NCI-H187 (cell line): ENCODE measurements at places on chromosomes 6 and 20.

DNA sequence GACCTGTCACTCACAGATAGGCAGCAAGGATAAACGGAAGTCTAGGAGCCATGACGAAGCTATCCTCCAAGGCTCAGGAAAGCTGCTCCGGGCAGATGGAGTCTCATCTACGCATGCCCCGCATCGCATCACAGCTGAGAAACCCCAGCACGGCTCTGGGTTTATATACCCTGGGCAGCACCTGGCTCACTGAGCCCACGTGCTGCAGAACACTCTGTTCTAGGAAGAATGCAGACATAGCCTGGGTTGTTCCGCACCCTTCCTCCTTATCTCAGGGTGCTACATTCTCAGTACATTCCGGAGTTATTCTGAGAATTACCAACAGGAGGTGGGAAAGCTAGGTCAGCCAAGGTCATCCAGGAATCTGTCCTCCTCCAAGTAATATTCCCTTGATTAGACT, 260.4 kb downstream of the CBLN4 start:
- DNase-seq = no peak

GRCh38 chr6:41467061-41467460, 79.1 kb upstream of the FOXP4 start:
- DNase-seq = no peak

DNA sequence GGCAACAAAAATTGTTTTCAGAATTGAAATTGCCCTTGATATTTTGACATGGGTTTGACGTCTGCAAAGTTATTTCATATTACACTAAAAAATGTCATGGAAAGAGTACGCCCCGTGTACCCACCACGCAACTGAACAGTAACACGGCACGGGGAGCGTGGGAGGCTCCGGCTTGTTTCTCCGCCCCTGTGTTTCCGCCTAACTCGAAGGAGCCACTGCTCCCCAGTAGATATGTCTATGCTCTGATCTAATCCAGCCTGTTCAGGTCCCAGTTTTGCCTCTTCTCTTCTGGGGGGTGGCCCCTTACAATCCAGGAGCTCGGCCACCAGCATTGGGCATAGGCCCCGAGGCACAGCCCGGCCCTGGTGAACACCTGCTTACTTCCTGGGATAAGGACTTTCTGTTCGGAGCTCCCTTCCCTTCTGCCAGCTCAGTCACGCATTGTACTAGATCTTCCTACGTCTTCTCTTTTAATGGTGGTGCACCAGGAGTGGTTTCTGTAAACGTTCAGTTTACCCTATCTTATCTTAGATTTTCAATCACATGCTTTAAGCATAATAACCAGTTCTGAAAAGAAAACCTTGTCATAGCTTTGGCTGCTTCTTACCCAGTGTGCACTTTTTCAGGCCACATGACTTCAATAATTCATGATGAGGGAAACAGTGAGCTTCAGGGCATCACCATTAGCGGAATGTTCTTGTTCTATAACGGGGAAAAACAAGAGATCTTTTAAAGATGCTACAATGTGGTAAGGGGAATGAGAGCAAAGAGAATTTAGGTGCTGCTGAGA, 43.9 kb upstream of the EXOC2 start:
- DNase-seq = no peak

DNA sequence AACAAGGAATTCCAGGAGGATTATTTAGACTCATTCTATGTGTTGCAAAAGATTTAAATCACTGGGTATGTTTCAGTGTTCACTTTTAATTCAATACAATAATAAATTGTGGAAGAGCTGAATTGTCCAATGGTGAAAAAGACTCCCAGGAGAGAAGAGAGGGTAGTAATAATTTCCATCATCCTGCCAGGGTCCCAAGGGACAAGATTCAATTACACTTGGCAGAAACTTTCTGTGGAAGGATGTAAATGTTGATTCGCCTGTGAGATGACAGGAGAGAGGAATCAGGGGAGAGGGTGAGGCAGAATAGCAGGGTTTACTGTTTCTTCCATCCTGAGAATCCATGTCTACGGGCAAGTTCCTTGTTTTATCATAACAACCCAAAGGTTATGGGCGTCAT, 342.7 kb downstream of the ESR1 start:
- no peak for DNase-seq

DNA sequence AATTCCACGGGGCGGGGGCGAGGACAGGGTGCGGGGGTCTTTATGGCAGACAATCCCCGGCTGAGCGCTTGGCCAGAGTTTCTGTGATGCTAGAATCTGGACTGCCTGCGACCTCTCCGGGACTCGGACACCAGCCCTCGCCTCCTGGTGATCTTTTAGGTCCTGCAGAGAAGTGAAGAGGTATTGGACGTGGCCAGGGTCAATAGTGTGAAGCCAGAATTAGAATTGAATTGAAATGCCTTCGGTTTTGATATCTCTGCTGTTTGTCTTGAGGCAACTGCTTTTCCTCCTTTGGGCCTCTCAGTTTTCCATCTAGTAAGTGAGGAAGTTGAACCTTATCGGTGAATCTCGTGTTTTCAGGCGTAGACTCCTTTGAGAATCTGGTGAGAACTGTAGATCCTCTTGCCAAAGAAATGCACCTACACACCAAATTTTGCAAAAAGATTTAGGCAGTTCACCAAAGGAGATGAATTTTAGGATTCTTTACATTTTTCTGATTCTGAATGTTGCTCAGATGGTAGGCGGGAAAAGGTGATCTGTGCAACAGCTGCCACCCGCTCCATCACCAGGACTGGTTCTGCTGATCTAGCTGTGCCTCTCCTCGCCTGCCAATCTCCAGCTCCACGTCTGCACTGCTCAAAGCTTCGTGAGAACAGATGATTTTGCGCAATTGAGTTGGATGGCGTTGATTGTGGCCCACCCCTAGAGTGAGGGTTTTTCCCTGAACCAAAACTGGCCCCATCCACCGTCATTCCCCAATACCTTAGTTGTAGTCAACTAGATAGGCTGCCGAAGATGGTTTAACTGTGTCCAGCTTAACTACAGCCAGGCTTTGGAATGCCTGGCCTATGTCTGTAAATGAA, 837 bp upstream of the OSER1 start:
- no peak for DNase-seq

- no peak for DNase-seq
Observed at GRCh38 chr6:12592634-12593033, 123.9 kb upstream of the PHACTR1 start.

GRCh38 chr6:170145272-170145592, 145.6 kb downstream of the DLL1 start:
- DNase-seq = no peak

DNA sequence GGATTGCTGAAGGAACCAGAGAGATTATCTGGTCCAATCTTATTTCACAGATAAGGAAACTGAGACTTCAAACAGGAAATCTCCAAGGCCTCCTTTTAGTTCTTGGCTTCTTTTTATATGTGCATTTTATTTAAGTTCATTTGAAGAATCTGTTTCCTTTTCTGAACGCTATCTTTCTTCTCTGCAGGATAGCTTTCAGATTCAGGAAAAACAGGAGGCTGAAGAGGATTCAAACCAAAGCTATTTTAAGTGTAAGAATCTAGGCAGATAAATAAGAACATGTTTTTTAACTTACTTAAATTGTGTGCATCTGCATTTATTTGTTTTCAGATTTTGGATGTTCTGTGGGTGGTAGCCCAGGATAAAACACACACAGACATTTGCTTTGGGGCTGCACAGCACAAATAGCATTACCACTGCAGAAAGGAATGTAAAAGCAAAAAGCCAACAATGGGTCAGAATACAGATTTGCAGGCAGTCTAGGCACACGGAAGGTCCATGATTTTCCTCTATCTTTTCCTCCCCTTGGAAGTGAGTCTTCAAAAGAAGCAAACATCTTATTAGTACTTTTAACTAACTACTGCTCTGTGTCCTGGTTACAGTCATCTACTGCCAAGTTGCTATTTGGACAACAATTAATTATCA, 188.8 kb upstream of the TBX18 start:
- no peak for DNase-seq

DNA sequence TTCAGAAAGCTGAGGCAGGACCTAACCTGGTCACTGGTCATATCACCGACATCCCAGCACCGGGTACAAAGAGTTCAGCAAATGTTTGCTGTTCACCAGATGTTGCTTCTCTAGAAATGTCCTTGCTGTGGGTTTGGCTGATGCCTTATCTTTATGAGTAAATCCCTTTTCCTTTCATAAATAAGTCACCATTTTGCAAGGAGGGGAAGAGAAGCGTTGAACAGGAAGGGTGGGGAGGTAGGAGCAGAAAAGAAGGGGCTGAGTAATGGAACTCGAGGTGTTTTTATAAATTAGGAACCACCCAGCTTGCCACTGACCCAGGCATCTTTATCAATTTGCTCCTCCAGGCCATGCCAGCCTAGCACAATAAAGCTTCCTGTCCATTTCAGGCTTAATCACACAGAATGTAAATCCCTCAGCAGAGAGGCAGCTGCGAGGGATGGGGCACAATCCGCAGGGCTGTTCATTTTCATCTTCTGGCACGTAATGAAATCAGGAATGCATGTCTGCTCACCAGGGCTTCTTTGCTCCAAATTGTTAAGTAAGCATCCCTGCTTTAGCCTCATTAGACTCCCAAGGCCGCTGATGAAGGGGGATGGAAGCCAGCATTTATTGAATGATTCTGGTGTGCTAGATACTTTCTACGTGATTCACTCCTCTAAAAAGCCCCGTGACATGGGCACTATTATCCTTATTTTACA, 371.9 kb upstream of the CHD6 start:
- no peak for DNase-seq

DNA sequence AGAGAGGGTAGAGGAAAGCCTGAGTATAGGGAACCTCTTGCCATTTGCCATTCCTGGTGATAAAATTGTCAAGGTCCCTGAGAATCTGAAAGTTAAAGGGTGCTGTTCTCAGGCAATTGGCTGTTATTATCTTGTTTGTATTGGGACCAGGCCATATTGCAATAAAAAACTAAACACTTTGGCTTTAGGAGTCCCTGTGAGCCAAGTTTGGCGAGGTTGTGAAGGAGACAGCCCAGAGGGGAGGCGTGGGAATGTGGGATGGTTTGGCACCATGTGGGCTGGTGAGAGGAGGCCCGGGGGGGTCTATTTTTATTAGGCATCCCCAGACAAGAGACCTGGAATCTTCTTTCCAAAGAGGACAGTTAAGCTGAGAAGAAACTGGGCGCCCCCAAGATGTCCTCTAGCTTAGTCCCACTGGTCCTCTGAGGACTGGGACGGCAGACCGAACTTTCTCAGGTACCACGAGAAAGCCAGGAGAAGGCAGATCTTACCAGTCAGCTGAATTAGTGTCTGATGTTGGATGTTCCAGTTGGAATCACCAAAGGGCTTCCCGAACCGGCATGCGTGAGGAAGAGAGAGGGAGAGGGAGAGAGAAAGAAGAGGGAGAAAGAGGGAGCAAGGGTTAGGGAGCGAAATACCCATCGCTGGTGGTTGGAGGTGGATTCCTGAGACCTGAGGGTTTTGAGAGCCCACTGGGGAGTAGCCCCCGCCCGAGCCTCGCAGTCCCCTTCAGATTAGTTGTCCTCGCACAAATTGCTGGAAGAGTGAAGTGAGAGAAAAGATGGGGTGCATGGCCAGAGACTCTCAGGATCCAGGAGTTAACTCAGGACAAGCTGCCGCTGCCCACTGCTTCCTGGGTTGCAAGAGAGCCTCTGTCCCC, 24.4 kb downstream of the DYNLT1 start:
- no peak for DNase-seq

DNA sequence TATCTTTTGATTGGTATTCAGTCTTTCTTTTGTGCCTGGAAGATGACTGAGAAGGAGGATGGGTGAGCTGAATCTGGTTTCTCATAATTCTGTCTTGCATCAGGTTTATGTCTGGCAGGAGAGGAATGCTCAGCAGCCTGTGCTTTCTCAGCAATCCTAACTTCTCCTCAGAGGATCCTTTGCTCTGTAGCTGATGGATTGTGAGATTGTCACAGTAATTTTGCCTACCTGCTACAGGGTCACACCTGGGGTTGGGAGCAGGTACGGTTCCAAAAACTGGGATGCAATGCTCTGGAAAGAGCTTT, 2.1 kb upstream of the HS3ST5 start:
- DNase-seq = no peak

- DNase-seq = no peak
Observed at GRCh38 chr6:109153752-109154151, 58.4 kb downstream of the CEP57L1 start.

DNA sequence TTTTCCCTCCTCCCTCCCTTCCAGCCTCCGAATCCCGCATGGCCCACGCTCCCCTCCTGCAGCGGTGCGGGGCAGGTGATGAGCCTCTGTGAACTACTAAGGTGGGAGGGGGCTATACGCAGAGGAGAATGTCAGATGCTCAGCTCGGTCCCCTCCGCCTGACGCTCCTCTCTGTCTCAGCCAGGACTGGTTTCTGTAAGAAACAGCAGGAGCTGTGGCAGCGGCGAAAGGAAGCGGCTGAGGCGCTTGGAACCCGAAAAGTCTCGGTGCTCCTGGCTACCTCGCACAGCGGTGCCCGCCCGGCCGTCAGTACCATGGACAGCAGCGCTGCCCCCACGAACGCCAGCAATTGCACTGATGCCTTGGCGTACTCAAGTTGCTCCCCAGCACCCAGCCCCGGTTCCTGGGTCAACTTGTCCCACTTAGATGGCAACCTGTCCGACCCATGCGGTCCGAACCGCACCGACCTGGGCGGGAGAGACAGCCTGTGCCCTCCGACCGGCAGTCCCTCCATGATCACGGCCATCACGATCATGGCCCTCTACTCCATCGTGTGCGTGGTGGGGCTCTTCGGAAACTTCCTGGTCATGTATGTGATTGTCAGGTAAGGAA, at the start of gene OPRM1:
OPRM1 (plus strand) TSS at position 10 of the 612 bp plus-strand sequence; CDS start at position 315, 305 bp downstream.
- no peak for DNase-seq

- DNase-seq = no peak
Observed at GRCh38 chr6:87210979-87211378, 55.6 kb downstream of the ZNF292 start.

DNA sequence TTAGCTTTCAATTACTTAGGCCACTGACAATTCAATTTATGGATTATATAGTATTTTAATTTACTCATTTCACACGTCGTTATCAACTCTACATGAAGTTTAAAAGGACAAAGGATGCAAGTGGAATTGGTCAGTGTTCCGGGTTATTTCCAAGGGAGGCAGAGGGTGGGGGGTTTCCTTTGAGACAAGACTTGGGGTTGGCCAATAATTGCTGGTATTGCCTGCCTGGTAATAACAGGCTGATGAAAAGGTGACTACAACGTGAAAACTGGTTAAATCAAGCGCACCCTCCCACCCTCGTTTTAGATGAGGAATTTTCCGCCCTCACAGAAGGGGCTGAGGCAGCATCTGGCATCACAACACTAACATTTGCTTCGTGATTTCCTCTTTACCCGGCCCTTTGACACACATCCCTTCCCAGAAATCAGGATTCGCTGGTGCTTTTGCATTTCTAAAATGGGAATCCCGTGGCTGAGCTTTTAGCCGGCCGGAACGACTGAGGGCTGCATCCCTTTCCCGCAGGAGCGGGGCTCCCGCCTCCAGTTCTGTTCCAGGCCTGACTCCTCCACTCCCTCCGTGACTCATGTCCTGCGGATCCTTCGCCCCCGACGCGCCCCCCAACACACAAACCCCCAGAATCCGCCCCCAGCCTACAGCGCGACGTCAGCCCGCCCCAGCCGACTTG, 999 bp upstream of the PIM1 start:
- DNase-seq = no peak

GRCh38 chr6:17910189-17910588, 77.2 kb downstream of the KIF13A start:
- DNase-seq = no peak

- no peak for DNase-seq
Observed at GRCh38 chr6:169112483-169113320, 140.9 kb downstream of the THBS2 start.

- DNase-seq = no peak
Observed at GRCh38 chr6:25655723-25656122, 3.7 kb downstream of the SCGN start.
